PC-9 (cell line): ENCODE measurements at places on chromosomes 6 and 20. TPM values are rescaled to one million over a fixed set of nuclear protein-coding genes. Genes with fewer than 3 reads are reported as not detected.

DNA sequence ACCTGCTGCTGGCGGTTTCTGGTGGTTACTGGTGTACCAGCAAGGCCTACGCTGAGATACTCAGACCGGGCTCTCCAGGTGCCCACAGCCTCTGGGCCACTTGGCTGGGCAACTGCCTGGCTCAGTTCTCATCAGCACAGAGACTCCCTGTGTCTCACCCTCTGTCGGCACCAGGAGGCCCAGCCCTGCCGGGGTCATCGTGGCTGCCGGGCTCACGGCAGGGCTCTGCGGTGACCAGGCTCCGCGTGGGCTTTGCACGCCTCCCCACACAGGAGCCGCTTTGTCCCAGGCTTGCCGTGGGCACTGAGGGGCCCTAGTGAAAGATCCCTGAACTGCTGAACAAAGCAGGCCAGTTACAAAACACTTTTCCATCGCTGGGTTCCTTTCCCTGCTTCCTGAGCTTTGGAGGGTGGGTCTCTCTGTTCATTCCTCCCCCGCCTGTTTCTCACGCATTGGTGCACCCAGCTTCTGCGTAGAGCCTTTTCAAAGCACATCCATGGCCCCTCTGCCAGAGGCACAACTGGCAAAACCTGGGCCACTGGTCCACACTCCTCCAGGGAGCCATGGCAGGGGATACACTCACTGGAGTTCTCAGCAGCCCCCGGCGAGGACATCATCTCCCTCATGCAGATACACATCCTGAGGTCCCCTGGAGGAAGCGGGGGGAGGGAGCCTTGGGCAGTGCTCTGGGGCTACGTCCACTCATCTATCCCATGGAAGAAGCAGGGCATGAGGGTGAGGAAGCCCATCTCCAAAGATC, 117.0 kb downstream of the NFATC2 start:
- no peaks in the 10 kb centered on the region for H3K27me3 ChIP-seq
- no peak overlapping the region for H3K4me3 ChIP-seq
- no peak for DNase-seq
- H3K4me1 ChIP-seq = peaks cover 32% of the 10 kb centered on the region
- peak overlapping the region; percentile 77; the same call in 1 of the 2 replicates for H3K27ac ChIP-seq

GRCh38 chr20:20489054-20489453, 121.2 kb downstream of the INSM1 start:
- H3K4me1 ChIP-seq = no peaks in the 10 kb centered on the region
- DNase-seq = no peak
- H3K36me3 ChIP-seq = no peaks in the 10 kb centered on the region; the same call in 1 of the 2 replicates
- H3K27me3 ChIP-seq = no peaks in the 10 kb centered on the region

GRCh38 chr6:34476447-34476846, 10.6 kb downstream of the PACSIN1 start:
- DNase-seq = no peak
- H3K4me1 ChIP-seq = peaks cover 6% of the 10 kb centered on the region; the same call in 1 of the 2 replicates
- H3K36me3 ChIP-seq = no peaks in the 10 kb centered on the region
- no peaks in the 10 kb centered on the region for H3K27me3 ChIP-seq

DNA sequence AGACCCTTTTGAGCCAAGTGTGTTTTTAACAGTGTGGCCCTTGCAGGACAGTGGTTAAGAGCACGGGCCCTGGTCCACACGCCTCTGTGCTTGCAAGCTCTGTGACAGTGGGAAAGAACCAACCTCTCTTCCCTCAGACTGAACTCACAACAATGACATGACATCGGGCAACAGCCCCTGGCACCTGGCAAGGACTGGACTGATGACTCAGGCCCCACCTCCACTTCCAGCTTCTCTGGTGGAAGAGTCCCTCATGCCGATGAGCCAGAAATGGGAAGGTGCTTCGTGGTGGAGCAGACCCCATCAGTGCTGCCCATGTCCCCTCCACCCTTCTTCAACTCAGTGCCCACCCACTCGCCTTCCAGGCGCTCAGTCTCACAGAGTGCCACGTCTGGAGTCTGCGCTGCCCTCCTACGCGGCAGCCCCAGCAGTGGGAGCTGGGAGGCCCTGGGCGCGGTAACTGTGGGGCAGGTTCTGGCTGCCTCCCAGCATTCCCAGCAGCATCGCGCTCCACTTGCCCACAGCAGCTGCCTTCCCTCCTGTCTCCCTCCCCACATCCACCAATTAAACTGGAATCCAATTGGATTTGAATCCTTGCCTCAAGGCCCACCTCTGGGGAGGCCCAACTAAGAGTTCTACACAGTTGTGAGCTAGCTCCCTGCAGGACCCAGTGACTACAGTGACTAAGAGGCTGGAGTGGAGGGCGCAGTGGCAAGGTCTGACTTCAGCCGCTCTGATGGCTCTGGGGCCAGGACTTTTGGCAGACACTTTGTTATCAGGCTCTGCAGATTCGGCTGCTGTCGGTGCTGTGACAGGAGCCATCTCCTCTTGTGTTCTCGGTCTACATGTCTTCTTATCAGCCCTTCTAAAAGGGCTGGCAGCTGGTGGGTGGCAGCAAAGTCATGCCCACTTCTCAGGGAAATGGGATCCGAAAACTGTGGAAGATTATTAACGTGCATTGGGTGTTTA, 156.8 kb upstream of the MLN start:
- DNase-seq = no peak
- peaks cover 58% of the 10 kb centered on the region; the same call in 1 of the 2 replicates for H3K27me3 ChIP-seq
- no peaks in the 10 kb centered on the region for H3K4me1 ChIP-seq
- no peak overlapping the region for H3K27ac ChIP-seq
- H3K36me3 ChIP-seq = no peaks in the 10 kb centered on the region

IL20RA gene
- total RNA-seq = 2.5 and 4.0 TPM in 2 replicates

OXT gene
- total RNA-seq = not detected in 2 replicates

TMEM244 gene
- not detected in 2 replicates for total RNA-seq
